Karpas-422 (cell line): ENCODE measurements at places on chromosomes 1 and 21.

GRCh38 chr1:6842301-6842700 lies 57.0 kb downstream of the CAMTA1 start:
- no peak overlapping the region for H3K4me3 ChIP-seq
- H3K4me1 ChIP-seq: no peaks in the 10 kb centered on the region
- peaks cover 14% of the 10 kb centered on the region for H3K36me3 ChIP-seq
- H3K27ac ChIP-seq: no peak overlapping the region

DNA sequence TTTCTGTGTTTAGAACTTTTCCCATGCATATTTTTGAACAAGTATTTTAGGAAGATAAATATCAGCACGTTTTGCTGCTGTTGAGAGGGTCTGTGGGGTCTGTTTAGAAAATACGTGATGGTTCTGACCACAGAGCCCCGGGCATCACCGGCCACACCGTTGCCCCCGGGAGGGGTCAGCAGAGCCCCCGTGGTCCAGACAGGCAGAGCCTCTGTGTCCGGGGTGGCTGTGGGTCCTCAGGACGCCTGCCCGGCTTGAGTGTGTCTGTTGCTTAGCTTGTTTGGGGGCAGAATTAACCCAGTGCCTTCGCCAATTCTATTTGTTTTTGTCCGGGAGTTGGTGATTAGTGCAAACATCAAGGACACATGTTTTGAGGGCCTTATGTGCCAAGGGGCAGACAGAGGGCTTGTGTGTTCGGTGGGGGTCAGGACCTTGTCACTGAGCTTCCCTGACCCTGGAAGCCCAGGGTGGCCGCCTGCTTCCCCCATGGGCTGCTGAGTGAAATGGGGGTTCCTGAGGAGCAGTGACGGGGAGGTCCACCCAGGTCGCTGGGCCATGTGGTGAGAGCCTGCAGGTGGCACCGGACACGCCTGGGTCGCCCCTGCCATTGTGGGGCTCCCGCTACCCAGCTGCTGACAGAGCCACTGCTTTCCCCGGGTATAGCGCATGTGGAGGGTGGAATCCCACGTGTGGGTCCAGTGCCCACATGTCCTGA lies 122.2 kb downstream of the SIK1 start:
- H3K4me3 ChIP-seq: no peak overlapping the region
- no peaks in the 10 kb centered on the region for H3K36me3 ChIP-seq
- no peaks in the 10 kb centered on the region for H3K27me3 ChIP-seq
- H3K27ac ChIP-seq: no peak overlapping the region
- no peak for DNase-seq

DNA sequence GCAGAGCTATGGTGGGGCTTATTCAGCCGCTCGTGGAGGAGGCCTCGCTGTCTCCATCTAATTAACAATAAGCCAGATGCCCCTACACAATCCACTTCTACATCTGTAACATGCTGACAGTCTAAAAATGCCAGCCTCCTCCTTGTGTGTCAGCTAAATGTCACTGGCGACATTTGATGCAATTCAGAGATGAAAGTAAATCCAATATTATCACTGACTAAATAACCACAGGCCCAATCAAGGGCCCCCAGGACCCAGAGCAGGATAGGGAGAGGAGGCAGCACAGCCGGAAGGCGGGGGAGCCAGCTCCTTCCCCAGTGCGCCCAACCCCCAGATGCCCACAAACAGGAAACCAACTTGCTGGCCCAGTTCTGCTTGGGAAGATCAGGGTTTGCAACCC lies 76.6 kb downstream of the DMRTA2 start:
- H3K4me1 ChIP-seq: peaks cover 3% of the 10 kb centered on the region; the same call in 1 of the 2 replicates
- H3K4me3 ChIP-seq: no peak overlapping the region
- no peaks in the 10 kb centered on the region for H3K27me3 ChIP-seq
- no peak for DNase-seq
- no peaks in the 10 kb centered on the region for H3K36me3 ChIP-seq

DNA sequence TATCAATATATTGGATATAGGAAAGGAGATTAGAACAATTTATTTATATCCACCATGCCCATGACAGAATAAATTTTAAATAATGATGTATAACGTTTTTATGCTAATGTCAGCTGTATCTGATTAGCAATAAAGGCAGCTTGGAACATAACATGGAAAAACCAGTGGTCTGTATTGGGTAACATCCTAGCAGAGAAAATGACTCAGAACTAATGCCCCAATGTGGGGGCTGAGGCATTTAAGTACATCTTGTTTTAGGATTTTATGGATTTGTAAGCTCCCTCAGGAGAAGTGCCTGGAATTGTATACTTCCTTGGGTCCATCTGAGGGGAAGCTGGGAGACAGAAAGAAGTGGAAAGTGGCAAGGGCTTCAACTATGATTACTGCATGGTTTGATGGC lies 82.3 kb downstream of the HMCN1 start:
- H3K27ac ChIP-seq: no peak overlapping the region
- no peaks in the 10 kb centered on the region for H3K27me3 ChIP-seq
- no peaks in the 10 kb centered on the region for H3K4me1 ChIP-seq
- no peak overlapping the region for H3K4me3 ChIP-seq

DNA sequence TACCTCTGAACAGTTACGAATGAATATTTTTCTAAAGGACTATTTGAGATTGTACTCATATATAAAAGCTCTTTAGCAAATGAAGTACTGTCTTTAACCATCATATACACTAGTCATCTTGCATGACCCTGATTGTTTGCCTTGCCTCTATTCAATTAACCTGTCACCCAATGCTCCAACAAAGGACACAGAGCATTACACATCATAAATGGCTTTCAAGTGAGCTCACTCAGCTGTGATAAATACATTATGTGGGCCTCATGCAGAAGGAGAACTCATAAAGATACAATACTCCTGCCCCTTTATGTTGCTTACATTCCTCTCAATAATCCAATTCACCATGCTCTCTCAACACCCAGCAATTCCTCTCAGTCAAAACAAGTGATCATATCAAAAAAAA lies 993.0 kb upstream of the PRMT6 start:
- H3K36me3 ChIP-seq: no peaks in the 10 kb centered on the region
- no peak overlapping the region for H3K4me3 ChIP-seq
- DNase-seq: no peak
- no peak overlapping the region for H3K27ac ChIP-seq
- H3K27me3 ChIP-seq: no peaks in the 10 kb centered on the region
